ENCODE measurements at places on chromosomes 1 and 21.

GRCh38 chr1:183251101-183251958 lies 65.3 kb downstream of the LAMC2 start:
- DNase-seq: no peak

- DNase-seq: no peak
Measured at GRCh38 chr1:179079113-179079761, 2.6 kb upstream of the TOR3A start.

DNA sequence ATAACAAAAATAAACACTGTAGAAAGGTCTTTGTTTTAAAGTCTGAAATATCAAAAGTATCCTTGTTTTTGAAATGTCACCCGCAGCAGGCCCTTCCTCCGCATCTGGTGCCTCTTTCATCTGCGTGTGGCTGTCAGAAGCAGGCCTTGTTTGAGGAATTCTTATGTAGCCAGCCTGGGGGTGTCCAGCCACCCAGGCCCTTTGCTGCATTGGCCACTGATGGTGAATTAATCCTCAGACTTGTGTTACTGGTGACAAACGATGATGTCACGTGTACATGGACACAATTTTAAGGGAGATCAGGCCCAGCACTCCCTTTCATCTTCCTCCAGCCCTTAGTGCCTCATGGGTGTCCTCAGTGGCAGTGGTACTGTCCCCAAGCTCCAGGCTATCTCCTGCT lies 208.0 kb upstream of the GALNT2 start:
- DNase-seq: no peak

GRCh38 chr1:17665950-17666720 lies 89.0 kb upstream of the ACTL8 start:
- no peak for DNase-seq

DNA sequence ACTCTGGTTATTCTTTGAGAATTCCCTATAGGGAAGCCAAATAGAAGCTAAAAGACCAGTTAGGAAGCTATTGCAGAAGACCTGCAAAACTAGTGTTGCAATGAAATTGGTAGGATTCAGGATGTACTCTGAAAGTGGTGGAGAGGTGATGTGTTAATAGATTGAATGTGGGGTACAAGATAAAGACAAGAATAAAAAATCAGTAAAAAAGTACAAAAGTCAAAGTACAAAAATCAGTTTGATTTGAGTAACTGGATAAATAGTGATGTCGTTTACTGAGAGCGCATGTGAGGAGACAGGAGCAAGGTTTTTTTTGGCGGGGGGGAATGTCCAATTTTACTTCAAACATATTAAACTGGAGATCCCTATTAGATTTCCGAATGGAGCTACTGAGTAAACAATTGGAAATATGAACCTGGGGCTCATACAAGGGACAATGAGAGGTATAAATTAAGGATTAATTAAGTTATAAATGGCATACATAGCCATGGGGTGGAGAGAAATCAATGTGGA lies 2.5 kb upstream of the DCAF8 start:
- DNase-seq: no peak

DNA sequence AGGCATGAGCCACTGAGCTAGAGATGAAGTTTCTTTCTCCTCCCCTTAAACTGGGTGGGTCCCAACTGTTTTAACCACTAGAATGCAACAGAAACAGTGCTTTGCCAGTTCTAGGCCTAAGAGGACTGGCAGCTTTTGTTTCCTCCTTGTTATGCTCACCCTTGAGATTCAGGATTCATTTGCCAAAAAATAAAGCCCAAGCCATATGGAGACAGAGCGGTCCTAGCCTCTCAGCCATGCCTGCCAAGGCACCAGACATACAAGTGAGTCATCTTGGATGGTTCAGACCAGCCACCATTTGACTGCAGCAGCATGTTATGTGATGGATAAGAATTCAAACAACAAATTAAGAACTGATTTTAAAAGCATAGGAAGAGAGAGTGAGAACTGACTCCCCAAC lies 38.1 kb upstream of the STUM start:
- DNase-seq: no peak
